ENCODE measurements at places on chromosomes 3 and 15.
A peak's percentile ranks its signal among the peaks of the same experiment; 100 is the strongest.

DNA sequence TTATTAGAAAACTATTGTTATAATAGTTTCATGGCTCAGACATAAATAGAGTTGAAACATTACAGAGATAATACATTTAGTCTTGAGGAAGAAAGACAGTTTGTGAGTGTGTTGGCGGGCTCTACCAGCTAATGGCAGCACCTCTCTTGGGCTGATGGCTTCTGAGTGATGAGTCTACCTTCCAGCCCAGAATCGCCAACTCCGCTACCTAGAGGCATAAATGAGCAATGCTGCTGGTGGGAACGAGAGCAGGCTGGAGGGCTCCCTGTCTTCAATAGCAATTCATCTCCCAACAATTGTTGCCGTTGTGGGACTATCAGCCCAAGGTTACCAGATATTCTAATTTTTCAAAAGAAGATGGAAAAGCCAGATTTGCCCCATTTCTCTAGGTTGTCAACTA is 388.7 kb downstream of the FOXP1 start:
- no peak for DNase-seq

DNA sequence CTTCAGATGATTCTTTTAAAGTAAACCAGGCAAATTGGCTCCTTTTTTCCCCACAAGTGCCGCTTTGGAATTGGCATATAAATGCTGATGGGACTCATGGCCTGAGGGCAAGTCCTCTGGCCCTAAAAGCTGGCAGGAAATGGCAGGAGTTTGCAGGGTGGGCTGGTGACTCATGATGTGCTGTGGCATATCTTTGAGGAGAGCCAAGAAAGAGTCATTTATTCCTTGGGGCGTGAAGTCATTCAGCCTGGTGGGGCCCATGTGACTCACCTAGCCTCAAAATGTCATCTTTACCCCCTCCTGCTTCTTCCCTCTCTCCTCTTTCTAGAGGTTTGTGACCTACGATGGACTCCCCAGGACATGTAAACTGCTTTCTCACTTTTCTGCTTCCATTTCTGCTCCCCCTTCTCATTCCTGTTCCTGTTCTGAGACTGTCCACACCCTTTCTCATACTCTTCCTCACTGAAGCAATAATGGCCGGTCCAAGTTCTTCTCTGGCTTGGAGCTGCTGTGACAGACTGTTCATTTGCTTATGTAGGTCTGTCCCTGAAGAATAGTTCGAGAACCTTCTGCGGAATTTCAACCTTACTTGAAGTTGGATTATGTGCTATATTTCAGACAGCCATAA is 326.1 kb downstream of the SATB1 start:
- DNase-seq = peak; percentile 85

DNA sequence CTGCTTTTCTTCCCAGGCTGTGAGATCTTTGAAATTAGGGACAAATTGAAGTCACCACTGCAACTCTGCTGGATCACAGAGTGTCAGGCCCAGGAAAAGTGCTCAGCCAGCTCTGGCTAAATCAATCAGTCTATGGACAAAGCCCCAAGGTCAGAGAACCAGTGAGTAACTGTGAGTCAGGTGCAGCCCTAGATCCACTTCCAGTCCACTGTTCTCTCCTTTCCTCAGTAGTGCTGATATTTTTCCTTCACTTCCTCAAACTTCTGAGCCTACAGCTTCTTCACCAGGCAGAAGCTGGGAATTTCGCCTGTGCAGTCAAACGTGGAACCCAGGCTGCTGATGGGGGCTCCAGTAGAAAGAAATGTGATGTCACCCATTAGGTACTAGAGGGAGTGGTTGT is 75.1 kb upstream of the TRIM42 start:
- no peak for DNase-seq

DNA sequence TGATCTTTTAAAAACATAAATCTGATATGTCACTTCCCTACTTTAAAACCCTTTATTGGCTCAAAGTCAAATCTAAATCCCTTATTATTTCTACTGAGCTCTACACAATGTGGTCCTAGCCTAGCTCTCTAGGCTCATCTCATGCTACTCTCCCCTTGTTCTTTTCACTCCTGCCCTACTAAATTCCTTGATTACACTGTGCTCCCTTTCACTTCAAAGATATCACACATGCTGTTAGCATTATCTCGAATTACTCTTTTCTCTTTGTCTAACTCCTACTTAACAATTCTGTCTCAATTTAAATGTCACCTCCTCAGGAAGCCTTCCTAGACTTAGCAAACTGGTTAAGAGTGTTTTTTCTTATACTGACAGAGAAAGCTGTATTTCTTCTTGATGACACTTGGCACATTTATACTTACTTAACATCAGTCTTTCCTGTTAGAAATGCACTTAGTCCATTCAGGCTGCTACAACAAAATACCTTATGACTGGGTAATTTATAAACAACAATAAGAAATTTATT is 102.0 kb downstream of the SCAPER start:
- no peak for DNase-seq

- DNase-seq = peak; percentile 46
These were observed 32.8 kb downstream of the TPM1 start for GRCh38 chr15:63075015-63075983.

DNA sequence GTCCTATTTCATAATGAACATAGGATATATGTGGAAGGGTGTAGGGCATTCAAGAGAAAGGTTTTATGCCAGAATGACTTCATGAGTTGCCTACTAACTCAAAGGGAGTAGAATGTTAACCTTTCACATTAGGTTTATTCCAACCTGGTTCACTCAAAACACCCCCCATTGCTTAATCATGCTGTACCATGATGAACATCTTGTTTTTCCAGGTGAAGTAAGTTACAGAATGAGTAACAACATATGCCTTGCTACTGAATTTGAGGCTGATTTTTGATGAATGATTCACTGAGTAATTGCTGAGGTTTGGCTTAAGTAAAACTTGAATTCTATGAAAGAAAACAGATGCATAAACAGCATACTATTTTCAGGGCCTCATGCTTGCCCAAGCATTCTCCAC is 5.9 kb upstream of the CLDN16 start:
- peak; percentile 69 for DNase-seq

- DNase-seq = peak; percentile 92
These were observed 334.7 kb upstream of the RASGRP1 start for GRCh38 chr15:38899300-38899699.

- DNase-seq = no peak
These were observed 90.7 kb downstream of the PEAK1 start for GRCh38 chr15:77329202-77329601.

GRCh38 chr3:42097566-42097946 is 6.4 kb downstream of the TRAK1 start:
- DNase-seq = no peak

GRCh38 chr3:129327510-129327909 is 48.8 kb downstream of the HMCES start:
- no peak for DNase-seq

DNA sequence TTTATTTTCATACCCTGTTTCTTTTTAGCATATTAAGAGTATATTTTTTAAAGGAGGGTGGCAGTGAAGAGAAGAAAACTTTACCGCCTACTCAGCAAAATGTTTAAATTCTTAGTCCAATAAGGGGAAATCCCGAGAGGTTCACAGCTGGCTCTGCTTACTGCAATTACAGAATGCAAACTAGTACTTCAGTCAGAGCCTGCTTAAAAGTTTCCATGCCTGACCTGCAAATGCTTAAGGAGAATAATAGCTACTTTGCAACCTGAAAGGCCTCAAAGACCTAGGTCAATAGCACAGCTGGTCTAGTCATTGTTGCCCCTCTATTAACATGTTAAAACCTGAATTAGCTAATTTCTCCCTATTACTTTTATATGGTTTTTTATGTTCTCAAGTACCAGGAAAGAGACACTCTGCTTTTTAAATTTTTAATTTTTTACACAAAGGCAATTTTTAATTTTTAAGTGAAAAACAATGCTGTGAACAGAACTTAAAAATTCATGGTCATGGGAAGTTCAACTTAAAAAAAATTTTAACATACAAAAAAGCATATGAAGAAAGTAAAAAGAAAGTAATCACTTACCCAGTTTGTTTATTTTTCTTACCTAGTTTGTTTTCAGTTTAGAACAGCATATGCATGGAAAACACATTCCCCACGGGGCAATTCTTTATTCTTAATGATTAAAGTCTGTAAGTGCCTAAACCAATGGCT is 79.2 kb downstream of the P3H2 start:
- peak; percentile 69 for DNase-seq

GRCh38 chr15:39267685-39268084 is 313.2 kb upstream of the THBS1 start:
- DNase-seq = no peak

GRCh38 chr15:62875626-62876021 is 166.9 kb upstream of the TPM1 start:
- DNase-seq = no peak

DNA sequence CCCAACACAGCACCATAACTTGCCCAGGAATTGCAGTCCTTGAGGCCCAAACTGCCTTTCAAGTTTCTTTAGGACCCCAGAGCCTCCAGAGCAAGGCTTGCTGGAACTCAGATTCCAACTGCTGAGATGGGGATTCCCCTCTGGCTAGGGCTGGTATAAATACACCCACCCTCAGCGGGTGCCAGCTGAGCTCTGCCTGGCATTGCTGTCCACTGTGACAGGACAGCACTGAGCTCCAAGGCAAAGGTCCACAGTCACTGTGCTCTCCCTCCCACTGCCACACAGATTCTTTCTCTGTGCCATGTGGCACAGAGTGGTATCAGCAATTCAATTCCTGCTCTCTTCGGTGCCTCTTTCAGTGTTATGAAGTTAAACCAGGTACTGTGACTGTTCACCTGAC is 304.2 kb upstream of the LMCD1 start:
- DNase-seq = no peak

DNA sequence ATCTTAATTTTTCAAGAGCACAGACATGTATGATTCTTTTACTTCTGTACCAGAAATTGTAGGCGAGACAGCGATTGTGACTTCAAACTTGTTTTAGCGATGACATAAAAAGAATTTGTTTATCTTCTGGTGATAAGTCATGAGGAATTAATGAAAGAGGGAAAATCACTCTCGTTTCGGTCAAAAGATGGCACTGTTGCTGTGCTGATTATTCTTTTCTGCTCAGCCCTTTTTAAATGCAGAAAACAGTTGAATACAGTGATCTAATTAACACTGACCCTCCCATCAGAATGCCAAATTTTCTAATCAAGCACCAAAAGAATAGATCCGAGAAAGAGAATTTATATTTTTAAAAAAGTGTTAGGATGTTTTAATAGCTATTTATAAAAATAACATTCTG is 52.6 kb downstream of the NSUN3 start:
- DNase-seq = peak; percentile 27

- DNase-seq = no peak
These were observed 24.5 kb downstream of the MAP2K1 start for GRCh38 chr15:66411190-66411589.

DNA sequence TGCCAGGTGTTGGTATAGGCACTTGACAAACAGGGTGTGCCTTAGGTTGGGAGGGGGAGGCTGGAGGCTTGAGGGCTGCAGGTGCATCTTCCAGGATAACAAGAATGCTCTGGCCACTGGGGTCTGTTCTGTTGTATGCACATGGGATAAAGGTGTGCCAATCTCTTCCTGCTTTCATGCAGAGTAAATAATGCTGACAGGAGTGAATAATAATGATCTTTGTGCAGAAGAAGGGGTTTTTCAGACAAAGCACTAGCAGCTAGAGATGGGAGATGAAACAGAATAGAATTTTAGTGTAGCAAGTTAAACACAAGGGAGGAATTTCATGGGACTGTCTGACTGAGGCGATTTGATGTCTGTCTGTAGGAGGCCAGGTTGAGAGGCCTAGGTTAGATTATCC is 1.9 kb upstream of the ROPN1 start:
- DNase-seq = no peak

DNA sequence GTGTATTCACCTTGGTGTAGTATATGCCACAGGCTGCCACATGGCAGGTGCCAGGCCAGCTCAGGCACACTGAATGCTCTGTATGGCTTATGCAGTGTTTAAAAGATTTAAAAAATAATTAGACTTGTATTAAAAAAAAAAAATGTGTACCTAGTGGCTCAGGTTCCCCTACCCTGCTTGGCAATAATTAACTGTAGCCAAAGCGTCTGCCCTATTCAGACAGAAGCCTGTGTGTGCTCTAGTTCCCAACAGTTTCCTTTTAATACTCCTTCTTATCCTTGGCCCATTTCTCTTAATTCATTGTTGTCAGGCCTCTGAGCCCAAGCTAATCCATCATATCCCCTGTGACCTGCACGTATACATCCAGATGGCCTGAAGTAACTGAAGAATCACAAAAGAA is 752.2 kb upstream of the CFAP20DC start:
- no peak for DNase-seq

DNA sequence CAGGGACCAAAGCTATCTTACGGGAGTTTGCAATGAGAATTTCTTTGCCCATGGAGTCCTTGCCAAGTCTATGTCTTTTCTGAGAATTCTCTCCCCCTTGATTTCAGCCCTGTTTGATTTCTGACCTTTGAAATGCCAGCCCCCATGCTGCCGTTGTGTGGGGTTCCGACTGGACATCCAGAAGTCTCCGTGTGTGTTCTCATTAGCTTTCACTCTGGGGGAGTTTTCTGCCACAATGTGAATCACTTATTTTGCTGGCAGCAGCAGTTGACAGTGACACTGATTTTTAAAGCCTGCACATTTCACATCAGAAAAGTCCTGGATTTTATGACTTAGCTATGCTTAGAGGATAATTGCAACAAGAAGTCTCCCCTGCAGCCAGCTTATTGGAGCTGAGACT is 98.4 kb upstream of the CTDSPL start:
- no peak for DNase-seq
